Fibroblast of the aortic adventitia (primary cell): ENCODE measurements at places on chromosomes 6 and 20. TPM values are rescaled to one million over a fixed set of nuclear protein-coding genes. Genes with fewer than 3 reads are reported as not detected.

GRCh38 chr6:33840048-33840926, 36.5 kb upstream of the MLN start:
- DNase-seq = peak; percentile 93

DNA sequence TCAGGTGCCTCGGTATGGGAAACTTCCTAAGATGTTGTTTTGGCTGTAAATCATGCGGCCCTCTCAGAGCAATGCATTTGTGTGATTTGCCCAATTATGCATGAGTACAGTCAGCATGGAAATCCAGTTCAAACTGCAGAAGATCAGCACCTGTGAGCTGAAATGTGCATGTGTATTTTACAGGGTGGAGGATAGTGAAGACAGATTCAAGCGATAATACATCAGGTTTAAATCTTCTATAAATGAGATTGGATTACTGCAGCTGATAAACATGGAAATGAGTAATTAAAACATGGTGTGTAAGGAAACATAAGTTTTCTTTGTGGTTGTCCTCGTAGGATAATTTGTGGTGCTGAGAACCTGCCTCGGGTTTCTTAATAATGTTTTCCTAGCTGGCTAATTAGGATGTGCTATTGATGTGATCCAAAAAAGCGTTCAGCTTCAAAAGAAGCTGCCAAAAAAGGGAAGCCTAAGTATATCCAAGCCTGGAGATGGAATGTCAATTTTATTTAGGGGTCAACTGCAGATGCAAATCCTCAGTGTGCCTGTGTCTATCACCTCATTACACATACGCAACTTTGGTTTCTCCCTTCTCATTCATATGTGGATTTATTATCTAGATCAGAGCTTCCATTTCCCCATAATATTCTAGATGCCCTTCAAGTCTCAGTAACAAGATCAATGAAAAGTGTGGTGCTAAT, 117.1 kb upstream of the CCDC28A start:
- DNase-seq = no peak

DNA sequence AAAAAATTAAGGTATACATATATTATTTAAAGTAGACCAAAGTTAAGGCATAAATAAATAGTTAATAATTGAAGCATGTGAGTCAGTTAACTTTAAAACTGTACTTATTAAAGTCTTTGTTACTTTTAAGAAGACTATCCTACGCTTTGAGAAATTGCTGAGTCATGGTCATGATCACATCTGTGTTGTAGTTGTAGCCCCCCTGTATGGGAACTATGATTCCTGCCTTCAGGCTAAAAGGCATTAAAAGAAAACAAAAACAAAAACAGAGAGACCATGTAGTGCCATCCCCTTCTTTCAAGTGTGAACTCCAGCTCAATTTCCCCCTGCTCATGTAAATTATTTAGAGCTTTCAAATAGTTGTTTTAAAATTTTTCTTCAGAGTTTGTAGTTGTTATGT, 123.4 kb downstream of the FLRT3 start:
- DNase-seq = peak; percentile 28

DNA sequence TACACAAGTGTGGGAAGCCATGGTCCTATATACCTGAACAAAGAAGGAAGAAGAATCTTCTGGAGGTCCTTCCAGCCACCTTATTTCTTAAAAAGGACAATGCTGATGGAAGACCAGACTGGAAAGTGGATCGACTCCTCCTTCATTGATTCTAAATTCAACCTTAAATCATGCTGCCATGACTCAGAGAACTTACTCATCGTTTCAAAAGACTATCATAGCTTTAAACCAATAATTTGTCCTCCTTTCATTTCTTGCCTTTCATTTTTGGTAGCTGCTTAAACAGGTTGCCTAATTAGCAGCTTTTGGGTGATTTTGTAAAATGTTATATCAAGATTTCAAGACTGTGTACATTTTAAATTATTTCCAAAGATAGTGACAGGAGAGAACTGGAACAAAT, 60.8 kb downstream of the RTN4IP1 start:
- DNase-seq = peak; percentile 23

- DNase-seq = peak; percentile 69
Observed at GRCh38 chr20:10332656-10333415, 101.2 kb downstream of the MKKS start.

TCP11 gene
- 0.36 TPM in 1 of 2 replicates, not detected in the other for total RNA-seq

RIPPLY2 gene
- total RNA-seq = not detected in 2 replicates
